ENCODE measurements at places on chromosomes 7 and 10.

GRCh38 chr7:43461349-43462024, 121.4 kb upstream of the STK17A start:
- no peak for DNase-seq

- DNase-seq: no peak
These were observed 45.8 kb downstream of the EEPD1 start for GRCh38 chr7:36198854-36199266.

- DNase-seq: no peak
These were observed 66.8 kb downstream of the DNAJC12 start for GRCh38 chr10:67771200-67771599.

DNA sequence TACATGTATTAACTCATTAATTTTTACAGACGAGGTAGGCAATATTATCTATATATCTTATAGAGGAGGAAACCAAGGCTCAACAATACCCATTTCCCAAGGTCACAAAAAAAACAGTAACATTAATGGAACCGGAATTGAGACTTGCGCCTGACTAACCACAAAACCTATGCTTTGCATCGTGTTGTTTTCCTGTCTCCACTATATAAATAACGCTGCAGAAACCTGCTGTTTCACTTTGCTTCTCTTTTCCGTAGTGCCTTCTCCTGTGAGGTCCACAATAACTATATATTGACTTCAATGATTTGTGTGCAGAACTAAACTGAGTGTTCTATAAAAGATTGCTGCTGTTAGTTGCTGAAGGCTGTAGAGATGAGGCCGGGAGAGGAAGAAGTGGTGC, 97.7 kb upstream of the RPA3 start:
- no peak for DNase-seq

- no peak for DNase-seq
These were observed 825 bp downstream of the ZNF862 start for GRCh38 chr7:149838992-149839408.

- no peak for DNase-seq
These were observed 473.5 kb upstream of the AKR1E2 start for GRCh38 chr10:4352414-4352961.

GRCh38 chr7:11343136-11343535, 369.5 kb downstream of the PHF14 start:
- no peak for DNase-seq

DNA sequence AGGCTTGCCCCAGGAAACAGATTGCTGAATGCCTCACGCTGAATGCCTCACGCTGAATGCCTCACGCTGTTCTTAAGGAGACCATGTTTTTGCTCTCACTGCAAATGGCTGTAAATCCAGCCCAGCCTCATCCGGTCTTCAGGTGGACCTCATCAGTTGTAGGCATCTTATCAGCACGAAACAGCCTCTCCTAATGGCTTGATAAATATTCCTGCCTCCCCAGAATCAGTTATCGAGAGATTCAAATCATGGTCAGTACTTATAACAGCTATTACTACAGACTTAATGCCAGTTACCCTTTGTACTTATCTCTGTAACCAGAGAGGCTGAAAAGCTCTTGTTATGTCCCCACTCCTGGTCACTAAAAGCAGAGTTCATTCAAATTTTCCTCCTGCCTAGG, 290.6 kb downstream of the FZD1 start:
- no peak for DNase-seq

DNA sequence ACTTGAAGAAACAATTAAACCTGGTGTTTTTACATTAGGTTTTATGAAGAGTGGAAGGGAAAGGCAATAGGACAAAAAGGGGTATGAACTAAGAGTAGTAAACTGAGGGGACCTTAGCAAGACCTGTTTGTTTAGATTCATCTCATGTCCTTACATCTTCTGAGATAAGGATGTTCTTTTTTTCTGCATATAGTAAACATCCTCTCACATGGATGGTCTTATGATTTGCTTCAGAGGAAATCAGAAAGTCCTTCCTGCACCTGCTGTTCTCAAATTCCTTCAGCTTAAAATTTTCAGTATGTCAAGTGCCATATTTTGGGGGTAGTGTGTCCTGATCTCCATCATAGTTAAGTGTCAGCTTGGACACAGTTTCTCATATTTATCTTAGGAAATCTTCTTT, 232.6 kb downstream of the ADK start:
- DNase-seq: no peak

- DNase-seq: no peak
These were observed 137.9 kb upstream of the CCDC6 start for GRCh38 chr10:60044242-60044641.

GRCh38 chr10:122060250-122060649, 71.3 kb downstream of the TACC2 start:
- no peak for DNase-seq

DNA sequence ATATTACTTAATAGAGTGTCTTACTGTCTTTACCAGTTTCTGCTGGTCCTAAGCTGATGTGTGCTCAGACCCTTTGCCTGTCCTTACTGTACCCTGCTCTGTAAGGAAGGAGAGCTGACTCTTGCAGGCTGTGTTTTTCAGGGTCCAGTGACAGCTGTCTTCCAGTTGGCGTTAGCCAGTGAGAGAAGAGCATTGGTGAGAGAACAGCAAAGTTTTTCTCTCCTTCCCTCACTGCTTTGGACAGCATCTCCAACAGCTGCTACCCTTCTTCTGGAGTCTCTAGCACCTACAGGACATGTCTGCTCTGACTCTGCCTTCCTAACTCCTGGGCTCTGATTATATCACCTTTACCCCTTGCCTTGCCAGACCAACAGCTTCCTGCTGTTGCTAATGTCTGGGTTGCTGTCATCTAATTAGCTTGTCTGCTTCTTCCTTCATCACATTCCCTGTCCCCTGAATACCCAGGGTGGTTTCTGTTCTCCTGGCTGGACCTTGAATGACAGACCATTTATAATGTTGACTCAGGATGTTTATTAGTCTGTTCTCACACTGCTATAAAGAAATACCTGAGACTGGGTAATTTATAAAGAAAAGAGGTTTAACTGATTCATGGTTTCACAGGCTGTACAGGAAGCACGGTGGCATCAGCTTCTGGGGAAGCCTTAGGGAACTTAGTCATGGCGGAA, 23.5 kb upstream of the PANK1 start:
- no peak for DNase-seq

DNA sequence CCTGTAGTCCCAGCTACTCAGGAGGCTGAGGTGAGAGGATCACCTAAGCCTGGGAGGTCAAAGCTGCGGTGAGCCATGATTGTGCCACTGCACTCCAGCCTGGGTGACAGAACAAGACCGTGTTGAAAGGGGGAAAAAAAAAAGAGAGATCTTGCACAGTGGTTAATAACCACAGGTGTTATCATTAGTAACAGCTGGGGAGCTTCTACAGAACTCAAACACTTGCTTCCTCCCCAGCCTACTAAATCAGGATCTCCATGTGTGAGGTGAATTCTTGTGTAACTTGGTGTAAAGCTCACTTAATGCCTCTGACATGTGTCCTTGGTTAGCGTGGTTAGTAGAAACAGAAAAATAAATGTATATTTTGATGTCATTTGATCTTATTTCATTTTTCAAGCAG, 43.9 kb upstream of the BMS1 start:
- no peak for DNase-seq

DNA sequence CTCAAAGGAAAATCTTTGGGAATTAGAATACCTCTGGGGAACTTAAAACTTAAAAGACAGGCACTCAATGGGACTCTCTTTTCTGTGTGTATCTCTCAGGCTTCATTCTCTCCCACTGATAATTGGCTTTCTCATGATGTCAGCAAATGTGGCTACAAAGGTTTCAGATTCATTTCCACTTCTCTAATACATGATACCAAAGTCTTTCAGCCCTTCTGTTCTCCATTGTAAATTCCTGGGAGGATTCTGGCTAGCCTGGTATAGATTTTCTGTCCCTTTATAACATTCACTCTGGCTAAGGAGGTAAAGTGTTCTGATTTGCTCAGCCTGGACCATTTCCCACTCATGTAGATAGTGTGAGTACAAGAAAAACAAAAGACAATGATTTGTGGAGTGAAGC, 606.2 kb downstream of the PCDH15 start:
- no peak for DNase-seq

GRCh38 chr7:17371671-17372524, 73.4 kb downstream of the AHR start:
- no peak for DNase-seq

DNA sequence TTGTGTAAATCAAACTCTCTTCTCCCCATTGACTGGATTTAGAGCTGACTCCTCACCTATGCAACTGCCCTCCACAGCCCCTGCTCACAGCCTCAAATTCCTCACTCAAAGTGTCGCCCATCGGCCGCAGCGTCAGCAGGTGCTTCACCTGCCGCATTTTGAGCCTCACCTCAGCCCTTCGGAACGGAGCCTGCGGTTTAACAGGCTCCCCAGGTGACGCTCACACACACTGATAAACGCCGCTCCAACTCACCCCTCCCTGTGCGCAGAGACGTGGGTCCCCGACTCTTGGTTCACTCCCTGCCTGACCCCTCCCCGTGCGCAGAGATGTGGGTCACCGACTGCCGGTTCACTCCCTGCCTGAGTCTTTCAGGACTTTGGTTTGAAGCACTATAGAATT, 57.1 kb downstream of the CARD11 start:
- DNase-seq: no peak
